Dermis blood vessel endothelial cell (primary cell): ENCODE measurements at places on chromosomes 1 and 21. TPM values are rescaled to one million over a fixed set of nuclear protein-coding genes. Genes with fewer than 3 reads are reported as not detected.
A peak's percentile ranks its signal among the peaks of the same experiment; 100 is the strongest.

DNA sequence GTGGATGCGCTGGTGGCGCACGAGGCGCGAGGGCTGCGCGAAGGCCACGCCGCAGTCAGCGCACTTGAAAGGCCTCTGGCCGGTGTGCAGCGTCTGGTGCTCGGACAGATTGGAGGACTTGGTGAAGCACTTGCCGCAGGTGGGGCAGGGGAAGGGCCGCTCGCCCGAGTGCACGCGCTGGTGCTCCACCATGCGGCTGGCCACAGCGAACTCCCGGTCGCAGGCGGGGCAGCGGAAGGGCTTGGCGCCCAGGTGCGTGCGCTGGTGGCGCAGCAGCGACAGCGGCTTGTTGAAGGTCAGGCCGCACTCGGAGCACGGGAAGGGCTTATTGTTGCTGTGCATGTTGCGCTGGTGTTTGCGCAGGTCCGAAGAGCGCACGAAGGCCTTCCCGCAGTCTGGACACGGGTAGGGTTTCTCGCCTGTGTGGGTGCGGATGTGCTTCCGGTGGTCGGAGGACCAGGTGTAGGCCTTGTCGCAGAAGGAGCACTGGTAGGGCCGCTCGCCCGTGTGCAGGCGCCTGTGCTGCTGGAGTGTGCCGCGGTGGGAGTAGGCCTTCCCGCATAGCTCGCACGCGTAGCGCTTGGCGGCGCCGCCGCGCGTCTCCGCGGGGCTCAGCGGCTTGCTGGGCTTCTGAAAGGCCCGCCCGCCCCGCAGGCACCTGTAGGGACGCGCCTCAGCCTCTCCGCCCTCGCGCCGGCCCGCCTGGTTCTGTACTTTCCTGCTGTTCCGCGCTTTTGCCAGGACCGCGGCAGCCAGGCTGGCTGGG is 4.7 kb downstream of the ZNF648 start:
- no peak for DNase-seq

DNA sequence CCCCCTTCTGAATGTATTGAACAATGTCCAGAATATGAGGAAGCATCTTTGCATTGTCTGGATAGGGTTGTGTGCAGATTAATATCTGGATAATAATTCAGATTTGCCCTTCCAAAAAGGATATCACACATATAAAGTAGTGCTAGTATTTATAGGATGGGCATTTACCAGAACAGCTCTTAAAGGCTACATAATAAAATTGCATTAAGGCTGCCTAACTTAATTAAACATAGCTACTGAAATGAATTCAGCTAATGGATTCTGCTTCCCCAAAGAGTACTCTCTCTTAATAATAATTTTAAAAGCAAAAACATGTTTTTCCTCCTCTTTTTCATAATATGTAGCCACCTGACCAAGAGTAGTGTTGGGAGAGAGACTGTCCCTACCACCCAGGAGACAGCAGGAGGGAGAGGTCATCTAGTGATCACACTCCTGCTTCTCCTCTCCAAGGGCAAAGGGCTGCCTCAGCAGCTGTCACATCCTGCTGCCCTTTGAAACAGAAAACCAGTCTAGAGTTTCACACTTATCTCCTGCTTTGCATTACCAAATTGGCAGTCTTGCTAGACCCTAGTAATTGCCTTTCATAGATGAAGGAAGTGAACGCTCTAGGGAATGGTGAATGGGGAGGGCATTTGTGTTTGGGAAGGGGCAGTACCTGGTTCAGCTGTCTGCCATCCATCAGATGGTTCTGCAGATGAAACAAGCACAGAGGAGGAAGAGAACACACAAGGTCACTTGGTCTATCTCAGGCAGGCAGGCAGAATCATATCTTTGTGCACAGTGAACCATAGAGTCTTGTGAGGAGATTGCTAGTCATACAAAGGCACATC is 29.3 kb upstream of the DDAH1 start:
- no peak for DNase-seq

PSMA5 gene
- 45.3 and 55.1 TPM in 2 replicates for total RNA-seq

DNA sequence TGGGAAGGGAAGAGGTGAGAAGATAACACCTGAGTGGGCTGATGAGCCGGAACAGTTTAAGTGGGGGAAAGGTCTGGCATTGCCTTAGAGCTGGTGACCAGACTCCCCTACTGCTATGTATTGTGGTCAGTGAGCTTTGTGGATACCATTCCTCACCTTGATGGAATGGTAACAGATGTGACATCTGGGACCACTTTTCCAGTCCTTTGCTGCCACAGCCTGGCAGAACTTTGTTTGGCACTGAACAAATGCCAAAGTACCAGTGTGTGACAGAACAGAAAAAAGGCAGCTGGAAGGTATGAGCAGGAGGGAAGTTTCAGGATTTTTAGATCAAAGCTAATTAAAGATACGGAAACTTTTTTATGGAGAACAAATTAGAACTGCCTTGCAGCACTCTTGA is 6.2 kb downstream of the MED8 start:
- peak; percentile 34 for DNase-seq

DNA sequence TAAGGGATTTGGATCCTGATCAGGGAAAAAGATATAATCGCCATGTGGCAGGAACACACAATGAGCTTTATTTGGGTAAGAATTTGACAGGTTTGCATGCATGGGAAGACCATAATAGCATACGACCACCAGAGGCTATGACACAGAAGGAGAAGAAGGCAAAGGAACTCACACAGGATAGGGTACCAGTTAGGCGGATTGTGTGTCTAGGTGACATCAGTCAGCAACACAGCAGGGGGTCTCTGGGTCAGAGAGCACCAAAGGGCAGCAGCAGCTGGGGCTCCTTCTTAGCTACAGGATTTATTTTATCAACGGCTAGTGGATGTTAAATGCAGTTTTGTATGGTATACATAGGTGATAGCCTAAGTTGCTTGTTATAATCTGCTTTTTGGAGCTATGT is 551.3 kb downstream of the KCNT2 start:
- DNase-seq: no peak

DNA sequence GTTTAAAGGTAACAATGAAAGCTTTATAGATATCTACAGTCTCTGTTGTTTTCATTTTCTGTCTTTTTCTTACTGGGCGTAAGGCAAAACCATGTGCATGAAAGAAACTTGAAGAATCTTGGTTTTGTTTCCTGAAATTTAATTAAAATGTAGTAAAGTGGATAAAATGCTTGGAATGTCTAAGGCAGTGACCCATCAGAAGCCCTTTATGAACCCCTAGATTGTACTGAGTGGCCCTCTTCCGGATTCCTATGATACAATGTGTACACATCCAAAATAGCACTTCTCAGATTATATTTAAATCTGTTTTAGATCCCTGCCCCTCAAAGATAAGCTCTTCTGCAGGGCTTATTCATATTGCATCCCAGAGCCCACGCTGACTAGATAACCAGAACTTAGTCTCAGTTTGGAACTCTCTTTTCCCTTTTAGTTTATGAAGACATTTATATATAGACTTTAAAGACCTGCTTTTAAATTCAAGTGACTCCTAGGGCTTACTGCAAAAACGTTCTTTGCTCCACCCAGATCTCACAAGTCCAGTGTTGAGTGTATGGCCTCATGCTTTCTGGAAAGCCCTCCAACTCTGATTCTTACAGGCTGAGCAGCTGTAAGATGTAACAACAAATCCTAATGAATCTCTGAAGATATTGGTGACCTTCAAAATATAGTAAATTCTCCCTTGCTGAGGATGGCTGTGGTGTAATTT is 142.9 kb downstream of the LRRC7 start:
- DNase-seq: no peak

NECTIN4 gene
- 0.17 and 0.28 TPM in 2 replicates for total RNA-seq

GRCh38 chr1:57966751-57967406 is 543.0 kb upstream of the DAB1 start:
- no peak for DNase-seq
